ENCODE measurements at places on chromosomes 12 and 14.

GRCh38 chr12:74689071-74689655 is 151.5 kb downstream of the ATXN7L3B start:
- no peak for DNase-seq

DNA sequence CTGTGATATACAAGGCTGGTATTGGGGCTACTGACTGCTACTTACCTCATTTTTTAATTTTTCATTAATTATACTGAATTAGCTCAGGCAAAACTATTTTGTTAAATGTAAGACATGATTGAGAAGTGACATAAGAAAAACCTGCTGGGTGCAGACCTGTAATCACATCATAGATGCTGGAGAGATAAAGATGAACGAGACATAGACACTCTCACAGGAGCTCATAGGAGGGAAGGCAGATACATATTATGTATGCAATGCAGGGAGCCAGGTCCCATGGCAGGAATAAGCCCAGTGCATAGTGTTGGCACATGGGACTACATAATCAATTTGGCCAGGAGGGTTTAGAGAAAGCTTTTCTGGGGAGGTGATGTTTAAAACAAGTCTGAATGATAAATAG is 74.9 kb downstream of the PRKCH start:
- no peak for DNase-seq

GRCh38 chr14:94702629-94703028 is 67.3 kb downstream of the GSC start:
- no peak for DNase-seq

DNA sequence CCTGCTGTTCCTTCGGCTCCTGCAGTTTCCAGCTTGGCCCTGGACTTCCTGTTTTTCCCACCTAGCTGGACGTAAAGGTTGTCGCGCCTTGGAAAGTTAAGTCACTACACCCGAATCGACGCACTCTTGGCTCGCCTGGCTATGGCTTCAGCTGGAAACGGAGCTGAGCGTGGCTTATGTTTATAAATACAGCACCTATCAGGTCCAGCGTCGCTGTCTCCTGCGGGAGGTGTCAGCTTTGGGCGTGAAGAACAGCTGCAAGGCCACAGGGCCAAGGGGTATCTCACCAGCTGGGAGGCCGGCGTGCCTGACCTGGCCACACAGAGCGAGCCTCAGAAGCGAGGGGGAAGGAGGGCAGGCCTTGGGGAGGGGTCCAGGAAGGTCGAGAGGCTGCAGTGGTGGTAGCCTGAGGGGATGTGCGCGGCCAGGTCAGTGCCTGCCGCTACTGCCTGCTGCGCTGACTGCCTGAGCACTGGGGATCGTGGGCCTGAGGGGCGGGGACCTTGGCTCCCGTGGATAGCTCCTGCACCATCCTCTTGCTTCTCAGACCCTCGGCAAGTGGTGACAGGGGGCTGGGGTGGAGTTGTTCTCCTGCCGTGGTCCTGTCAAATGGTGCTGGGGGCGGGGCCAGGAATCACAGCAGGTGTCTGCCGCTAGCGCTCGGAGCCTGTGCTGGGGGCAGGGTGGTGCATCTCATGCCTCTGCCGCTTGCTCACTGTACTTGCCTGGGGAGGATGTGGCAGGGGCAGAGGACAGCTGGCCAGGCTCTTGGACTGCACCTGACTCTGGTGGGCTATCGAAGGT is 12.5 kb downstream of the PACS2 start:
- DNase-seq: no peak

- DNase-seq: no peak
Observed at GRCh38 chr12:74722709-74723108, 185.1 kb downstream of the ATXN7L3B start.

DNA sequence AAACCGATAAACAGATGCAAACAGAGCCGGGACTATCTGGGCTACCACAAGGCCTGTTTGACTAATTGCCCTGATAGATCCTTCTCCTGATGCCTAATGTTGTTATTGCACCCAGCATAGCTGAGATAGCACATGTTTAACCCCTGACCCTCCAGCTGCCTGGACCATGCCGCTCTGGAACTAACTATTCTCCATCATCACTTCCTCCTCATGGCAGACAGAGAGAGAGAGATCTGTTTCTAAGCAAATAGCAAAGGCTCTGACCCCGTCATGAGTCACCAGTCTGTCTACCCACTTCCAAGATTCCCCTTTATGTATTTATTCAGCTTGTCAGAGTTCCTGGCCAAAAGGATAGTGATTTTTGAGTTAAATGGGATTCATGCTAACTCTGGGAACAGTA is 58.2 kb upstream of the FLRT2 start:
- DNase-seq: no peak

DNA sequence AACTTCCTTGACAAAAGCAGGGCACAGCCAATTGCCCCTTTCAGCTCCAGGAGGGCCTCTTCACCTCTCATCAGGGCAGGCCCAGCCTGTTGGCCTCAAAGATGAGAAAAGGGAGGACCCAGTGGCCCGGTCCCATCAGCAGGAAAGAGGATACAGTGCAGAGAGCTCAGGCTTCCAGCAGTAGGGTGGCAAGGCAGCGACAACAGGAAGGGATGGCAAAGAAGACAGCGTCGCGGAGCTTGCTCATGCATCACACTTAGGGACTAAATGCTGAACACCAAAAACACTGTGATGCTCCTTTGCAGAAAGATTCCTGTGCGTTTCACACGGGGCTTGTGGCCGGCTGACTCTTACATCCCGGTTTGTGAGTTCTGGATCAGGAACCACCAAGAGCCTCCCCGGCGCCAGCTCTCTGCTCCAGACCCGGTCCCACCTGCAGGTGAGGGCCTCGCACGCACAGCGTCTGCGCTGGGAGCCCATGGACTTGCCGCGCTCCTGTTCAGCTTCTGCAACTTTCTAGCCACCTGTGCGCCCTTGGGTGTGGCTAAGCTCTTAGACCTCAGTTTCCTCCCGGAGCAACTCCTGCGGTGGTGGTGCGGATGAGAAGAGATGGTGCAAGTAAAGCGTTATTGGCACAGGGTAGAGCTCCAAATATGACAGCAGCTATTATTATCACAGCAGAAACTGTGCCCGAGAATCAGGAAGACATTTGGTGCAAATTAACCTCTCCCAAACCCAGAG is 15.3 kb upstream of the BCL7A start:
- DNase-seq: no peak

DNA sequence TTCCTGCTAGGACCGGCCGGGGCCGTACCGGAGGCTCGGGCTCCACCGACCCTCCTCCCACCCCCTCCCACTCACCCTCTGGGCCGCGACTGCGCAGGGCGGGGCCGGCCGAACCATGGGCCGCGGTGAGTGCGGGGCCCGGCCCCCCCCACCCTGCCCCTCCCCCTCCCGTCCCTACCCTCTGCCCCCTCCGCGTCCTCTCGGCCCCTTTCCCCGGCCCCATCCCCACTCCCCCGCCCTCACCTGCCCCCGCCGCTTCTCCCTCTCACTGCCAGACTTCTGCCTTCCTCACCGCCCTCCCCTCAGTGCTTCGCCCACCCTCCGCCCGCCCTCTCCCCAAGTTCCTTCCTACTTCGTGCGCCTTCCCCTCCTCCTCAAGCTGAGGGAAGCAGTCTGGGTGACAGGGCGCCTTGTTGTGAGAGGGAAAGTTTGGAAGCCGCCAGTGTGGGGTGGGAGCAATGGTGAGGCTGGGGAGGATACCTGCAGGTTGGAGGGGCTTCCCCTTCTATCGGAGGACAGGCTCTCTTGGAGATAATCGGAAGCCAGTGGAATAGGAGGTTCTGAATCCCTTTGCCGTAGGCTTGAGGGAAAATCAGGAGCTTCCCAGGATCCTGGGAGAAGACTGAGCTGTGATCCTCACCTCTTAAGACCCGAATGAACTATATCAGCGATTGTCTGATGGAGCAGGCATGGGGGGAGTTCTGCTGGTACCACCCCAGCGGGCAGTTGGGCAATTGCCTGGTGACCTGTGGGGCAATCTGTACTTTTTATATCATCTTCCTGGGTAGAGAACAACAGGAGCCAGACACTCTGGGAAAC is 472 bp downstream of the MBD6 start:
- DNase-seq: no peak

DNA sequence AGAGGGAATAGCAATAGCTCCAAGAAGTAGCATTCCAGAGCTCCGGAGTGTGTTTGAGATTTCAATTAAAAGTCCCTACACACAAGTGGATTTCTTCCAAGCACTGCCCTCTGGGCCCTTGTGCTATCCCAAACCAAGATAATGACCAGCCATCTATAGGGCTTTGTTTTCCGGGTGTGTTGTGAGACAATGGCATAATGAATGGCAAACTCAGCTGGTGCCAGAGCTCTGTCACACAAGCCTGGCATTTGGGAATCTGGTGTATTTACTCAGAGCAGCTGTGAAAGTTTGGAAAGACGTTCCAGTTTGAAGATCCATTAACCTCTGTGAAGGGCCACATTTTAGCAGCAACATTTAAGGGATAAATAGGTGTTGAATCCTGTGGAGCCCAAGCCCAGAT is 61.2 kb upstream of the TMTC2 start:
- no peak for DNase-seq

DNA sequence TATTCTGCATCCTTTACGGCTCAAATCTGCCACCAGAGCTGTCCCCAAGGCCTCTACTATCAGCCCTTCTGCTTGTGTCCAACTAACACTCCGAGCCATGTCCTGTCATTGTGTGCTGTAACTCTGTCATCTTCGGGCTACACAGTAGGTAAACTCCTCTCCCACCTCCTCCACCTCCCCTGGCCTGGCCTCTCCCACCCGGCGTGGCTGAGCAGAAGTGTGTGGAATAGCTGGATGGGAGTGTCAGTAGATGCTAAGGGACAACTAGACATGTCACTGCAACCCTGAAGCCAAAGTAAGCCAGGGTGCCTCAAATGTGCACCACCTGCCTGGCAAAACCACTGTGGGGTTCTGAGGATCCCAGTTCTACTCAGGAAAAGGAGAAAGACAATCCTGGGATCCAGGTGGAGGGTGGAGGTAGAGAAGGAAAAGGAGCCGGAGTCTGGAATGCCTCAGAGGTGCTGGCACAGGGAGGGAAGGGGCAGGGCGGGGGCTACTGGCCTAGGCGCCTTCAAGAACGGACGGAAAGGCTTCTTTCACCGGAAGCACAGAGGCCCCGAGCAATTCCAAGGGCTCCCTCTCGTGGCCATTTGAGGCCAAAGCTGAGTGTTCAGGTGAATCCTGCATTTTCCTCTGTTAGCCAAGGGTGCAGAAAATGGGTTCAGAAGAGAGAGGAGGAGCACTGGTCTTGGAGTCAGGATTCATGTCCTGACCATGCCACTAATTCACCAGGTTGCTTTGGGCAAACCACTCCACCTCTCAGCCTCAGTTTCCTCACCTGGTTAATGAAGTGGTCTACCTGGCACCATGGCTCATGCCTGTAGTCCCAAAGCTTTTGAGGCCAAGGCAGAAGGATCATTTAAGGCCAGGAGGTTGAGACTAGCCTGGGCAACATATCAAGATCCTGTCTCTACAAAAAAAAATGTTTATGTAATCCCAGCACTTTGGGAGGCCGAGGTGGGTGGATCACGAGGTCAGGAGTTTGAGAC is 20.5 kb upstream of the FAM181A start:
- DNase-seq: no peak

DNA sequence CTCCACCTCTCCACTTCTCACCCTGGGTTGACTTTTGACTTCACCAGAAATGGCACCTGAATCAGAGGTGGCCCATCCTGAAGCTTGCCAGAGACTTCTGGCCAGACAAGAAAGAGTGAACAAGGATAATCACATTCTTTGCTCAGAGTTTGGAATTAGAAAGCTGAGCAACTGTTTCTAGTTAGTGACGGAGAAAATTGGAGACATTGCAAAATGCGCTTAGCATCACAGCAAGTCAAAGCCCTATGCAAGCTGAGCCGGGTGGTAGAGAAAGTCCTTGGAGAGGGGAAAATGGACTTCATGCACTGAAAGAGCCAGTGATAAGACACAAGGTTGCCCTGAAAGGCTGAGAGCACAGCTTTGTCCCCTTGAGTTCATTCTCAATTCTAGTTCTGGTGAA is 161.8 kb downstream of the PAH start:
- DNase-seq: no peak

- DNase-seq: no peak
Observed at GRCh38 chr14:39641224-39641623, 209.0 kb upstream of the FBXO33 start.

DNA sequence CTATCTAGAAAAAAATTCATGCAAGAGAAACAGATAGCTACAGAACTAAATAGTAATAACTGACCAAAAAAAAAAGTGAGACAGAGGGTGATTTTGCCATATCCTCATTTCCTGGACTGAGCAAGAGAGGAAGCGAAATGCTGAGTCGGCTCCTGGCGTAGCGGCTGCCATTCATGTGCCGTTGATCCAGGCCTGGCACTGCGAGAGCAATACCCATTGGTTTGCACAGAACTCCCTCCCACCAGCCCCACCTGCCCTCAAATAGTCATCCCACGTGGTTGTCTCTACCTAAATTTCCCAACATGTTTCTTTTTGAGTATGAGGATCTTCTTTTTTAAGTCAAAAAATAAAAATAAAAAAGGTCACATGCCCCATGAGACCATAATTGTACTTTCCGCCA is 9.4 kb upstream of the WNT5B start:
- no peak for DNase-seq

GRCh38 chr12:12032260-12032791 is 38.4 kb upstream of the BCL2L14 start:
- DNase-seq: no peak

GRCh38 chr14:89787525-89787924 is 167.0 kb downstream of the EFCAB11 start:
- no peak for DNase-seq

GRCh38 chr12:60577607-60578006 is 981.8 kb downstream of the SLC16A7 start:
- DNase-seq: no peak

- DNase-seq: no peak
Observed at GRCh38 chr12:93521225-93522080, 51.0 kb upstream of the SOCS2 start.

DNA sequence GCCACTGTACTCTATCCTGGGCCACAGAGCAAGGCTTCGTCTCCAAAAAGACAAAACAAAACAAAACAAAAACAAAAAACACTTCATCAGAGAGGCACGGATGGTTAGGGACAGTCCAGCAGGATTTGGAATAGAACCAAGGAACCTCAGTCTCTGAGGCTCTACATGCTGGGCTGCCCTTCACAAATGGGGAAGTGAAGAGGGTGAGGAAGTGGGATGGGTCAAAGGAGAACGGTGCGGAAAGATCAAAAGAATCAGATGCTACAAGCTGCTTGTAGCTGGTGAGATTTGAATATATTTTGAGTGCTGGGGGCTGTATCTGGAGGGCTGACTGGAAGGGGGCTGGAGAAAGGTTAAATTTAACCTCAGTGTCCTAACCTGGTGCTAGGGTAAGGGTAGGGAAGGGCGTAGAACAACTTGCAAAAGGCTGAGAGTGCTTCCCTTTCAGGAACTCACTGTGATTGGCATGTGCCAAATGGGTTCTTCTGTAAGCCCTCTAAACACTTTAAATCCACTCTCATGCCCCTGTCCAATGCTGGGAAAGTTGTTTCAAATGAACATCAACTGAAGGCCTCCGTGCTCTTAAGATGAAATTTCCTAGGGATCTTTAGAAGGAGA is 4.6 kb downstream of the FOXJ2 start:
- DNase-seq: no peak

GRCh38 chr12:123494124-123494851 is 36.3 kb downstream of the SNRNP35 start:
- DNase-seq: no peak

DNA sequence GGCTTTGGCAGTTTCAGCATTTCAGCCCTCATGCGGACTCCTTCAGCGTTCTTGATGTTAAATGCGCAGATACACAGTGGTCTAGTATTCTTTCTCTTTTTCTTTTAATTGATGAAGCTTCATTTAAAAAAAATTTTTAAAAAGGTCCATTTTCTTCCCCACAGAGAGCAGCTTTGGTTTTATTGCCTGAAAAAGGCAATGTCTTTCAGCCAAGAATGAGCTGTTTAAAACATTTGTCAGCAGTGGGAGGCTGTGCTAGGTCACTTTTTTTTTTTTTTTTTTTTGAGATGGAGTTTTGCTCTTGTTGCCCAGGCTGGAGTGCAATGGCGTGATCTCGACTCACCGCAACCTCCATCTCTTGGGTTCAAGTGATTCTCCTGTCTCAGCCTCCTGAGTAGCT is 13.5 kb downstream of the KMT5A start:
- DNase-seq: no peak
